ENCODE measurements at places on chromosomes 1 and 21.
A peak's percentile ranks its signal among the peaks of the same experiment; 100 is the strongest.

GRCh38 chr1:109595531-109595930 lies 23.9 kb downstream of the GNAT2 start:
- DNase-seq, result no peak

DNA sequence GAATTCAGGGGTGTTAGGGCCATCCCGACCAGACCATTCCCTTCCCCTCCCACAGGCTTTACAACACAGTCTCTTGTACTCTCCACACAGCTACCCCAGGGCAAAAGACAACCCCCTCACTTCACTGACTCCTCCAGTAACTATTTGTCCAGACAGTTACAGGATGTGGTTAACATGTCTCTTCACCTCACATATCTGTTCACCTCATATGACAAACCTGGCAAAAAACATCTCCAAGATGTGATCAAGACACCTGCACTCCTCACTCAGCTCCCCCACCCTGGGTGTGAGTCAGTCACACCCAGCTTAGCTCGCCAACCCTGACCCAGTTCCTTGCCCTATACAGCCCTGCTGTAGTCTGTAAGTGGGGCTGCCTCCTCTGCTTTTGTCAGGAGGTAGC lies 490.5 kb upstream of the CHRM3 start:
- DNase-seq, result no peak

DNA sequence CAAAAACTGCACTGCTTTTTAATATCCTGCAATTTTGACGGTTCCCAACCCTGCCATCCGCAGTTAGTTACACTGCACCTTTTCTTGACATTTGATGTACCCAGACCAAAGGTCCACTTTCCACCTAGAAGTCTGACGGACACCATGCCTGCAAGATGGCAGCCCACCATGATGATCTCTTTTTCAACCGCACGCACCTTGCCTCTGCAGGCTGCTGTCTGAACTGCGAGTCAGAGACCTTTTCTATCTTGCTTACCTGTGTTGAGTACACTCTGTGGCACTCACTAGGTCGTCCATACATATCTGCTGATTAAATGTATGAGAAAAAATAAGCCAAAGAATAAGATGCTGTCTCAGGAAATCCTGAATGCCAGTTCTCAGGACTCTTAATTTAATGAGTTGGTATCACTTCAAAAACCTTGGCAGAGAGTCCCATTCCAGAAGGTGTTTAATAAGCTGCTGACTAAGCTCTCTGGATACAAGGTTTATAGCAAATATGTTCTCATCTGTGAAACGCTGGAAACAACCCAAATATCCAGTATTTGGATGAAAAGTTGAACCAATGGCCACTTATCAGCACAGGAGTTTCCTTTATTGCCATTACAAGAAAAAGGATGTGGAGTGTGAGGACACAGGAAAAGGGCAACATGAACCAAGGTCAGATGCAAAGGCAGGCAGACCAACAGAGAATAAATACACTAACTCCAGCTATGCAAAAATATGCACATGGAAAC lies 37.9 kb downstream of the GNG12 start:
- no peak for DNase-seq

DNA sequence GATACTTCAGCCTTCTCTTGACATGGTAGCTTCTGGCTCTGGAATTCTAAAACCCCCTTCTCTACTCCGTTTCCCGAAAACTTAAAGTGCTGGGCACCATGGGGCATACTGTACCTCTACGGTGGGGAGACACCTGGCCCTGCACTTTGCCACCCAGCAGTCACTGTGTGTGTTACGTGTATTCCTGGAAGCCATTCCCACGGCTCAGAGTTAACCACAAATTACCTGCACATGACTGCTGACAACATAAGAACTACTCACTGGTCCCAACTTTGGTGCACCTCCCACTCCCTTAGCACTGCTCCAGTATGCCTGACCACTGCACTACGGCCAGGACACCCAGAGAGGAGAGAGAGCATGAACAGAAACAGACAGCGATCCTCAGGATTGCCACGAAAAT lies 29.4 kb upstream of the TMPRSS2 start:
- DNase-seq, result no peak

DNA sequence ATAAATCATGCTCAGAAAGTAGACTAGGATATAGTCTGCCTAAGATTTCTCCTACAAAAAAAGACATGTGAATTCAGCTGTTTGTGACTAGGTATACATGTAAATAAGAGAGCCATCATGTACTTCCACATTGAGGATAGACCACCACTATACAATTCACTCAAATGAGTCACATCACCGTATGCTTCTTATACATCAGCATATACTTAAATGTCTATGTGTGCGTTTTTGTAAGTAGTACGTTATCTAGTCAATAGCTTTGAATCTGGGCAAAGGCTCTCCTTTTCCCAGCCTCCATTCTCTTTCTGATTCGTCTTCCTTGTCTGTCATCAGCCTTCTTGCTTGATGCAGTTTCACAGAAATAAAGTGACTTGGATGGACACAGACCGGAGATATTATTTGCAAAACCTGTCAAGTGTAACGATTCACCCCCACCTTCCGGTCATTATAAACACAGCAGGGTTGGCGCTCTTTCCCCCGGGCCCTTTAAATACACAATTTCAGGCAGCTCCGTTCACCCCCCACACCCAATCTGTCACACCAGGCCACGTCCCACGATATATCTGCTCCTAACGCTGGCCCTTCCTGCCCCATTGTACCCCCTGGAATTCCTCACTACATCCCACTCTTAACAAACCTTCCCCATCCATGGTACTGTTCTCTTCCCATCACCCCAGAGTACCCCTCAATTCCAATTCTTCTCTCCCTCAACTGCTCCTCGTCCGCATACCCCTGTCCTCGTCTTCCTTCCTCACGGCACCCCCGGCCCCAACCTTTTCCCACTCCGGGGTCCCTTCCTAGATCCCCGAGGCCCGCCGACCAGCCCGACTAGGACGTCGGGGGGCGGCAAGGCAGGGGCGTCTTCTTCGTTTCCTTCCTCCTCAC lies 636 bp downstream of the VAMP4 start:
- DNase-seq, result peak; percentile 49

DNA sequence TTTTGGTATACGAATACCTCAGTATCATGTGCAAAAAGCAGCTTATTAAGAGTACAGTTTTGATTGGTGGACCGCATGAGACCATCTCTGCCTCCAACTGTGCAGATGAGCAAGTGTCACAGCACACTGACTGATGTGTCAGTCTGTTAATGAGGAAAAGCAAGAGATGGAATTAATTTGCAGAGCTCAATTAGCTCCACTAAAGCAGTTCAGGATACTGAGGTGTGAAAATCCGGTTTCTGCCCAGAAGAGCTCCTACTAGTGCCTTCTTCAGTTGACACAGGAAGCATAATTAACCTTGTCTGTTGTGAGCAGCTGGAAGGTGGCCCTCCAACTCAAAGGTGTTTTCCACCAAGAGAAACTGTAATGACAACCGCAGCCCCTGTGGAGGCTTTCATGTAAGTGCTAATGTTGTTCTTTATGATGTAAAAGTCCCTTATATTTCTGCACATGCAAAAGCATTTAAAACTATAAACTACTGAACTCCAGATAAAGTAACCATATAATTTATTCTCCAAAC lies 44.3 kb downstream of the PCNX2 start:
- DNase-seq, result no peak

DNA sequence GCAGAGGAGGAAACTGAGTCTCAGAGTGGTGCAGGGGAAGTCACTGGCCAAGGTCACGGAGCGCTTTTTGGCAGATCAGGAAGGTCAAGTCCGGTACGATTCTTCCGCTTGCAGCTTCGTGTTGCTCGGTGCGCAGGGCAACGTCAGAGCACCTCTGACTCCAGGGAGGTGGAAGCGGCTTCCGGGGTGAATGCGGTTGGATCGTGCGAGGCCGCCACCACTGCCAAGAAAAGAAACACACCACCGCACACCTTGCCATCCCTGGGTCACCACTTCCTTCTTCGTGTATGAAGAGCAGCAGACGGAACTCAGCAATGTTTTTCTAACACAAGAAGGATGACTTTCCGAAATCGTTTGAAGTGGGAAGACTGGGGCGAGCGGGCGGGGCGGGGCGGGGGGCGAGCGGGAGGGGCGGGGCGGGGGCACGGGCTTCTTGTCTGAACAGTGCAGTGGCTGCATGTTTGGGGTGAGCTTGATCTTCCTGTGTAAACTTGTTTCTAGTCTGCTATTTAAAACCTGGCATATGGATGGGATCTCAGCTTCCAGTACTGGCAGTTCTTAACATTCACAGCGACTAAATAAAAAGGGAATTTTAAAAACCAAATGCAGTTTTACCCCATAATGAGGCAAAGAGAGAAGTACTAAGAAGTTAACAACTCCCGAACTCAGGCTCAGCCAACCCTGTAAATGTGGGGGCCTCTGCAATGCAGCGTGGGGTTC lies 300.0 kb downstream of the RRAGC start:
- DNase-seq, result no peak

GRCh38 chr21:46111857-46112724 lies 14.2 kb downstream of the COL6A2 start:
- peak; percentile 41 for DNase-seq

- peak; percentile 65 for DNase-seq
Observed at GRCh38 chr1:167666416-167666815, 36.4 kb downstream of the RCSD1 start.

GRCh38 chr1:21622466-21623315 lies 46.5 kb downstream of the RAP1GAP start:
- DNase-seq, result no peak

DNA sequence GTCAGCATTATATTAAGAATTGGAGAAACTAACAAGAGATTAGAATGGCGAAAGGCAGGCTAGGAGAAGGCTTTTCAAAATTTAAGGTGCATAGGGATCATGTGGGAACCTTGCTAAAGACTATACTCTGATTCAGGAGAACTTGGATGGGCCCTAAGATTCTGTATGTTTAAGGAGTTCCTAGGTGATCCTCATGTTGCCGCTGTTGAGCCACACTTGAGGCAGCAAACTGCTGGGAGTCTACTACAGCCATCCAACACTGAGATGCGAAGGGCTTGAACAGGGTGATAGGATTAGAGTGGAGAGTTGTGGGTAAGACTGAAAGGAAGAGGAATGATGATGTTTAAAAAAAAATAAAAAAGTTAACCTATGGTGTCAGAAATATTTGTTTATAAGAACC lies 1013.2 kb downstream of the MRPL39 start:
- DNase-seq, result no peak

DNA sequence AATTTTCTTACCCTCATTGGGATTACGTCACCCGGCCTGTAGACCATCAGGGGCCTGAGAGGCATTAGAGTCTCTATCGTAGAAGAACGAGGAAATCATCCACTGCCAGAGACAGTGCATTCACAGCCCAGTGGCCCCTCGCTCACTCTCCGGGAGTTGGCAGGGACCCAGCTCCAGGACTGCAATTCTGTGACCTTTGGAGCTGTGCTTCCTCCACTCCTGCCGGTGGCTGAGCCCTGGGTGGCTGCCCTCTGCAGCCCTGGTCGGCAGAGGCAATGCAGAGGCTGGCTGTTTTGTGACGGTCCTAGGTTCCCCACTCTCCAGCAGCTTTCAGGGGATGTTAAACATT lies 12.7 kb downstream of the SLC37A1 start:
- DNase-seq, result no peak

- no peak for DNase-seq
Observed at GRCh38 chr1:113444857-113445256, 54.5 kb downstream of the MAGI3 start.

DNA sequence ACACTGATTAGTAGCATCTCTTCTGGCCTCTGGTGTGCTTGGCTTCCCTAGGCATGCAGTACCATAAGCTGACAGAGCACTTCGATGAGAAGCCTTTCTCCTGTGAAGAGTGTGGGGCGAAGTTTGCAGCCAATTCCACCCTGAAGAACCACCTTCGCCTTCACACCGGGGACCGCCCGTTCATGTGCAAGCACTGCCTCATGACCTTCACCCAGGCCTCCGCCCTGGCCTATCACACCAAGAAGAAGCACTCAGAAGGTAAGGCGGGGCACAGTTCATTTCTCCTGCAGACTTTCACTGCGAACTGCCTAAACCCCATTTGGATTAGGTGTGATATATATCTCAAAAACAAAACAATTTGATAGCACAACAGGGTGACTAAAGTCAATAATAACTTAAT lies 50.4 kb upstream of the EPHA8 start:
- no peak for DNase-seq

DNA sequence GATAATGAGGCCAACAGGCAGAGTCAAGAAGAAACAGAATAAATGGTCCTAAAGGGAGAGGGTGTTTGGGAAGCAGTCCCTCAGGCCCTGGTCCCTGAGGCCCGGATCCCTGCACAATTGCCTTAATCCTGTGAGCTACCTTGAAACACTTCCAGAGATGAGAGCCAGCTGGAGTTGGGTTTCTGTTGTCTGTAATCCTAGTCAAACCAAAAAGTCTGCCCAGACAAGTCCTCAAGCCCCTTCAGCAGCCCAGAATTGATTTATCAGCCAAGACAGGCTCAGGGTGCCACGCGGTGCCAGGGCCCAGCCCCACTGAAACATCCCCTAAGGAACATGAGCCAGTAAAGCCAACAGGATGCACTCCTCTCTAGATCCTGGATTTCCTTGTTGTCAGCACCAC lies 16.4 kb upstream of the CLSTN1 start:
- DNase-seq, result no peak

- no peak for DNase-seq
Observed at GRCh38 chr1:152968248-152968647, 2.2 kb upstream of the SPRR4 start.

- DNase-seq, result no peak
Observed at GRCh38 chr1:168129933-168130332, 6.8 kb downstream of the GPR161 start.
